Hematopoietic multipotent progenitor cell treated with erythropoietin and hydrocortisone succinate and interleukin-3 and kit ligand, for 15 days (in vitro differentiated cells): ENCODE measurements at places on chromosomes 5 and 9.
A peak's percentile ranks its signal among the peaks of the same experiment; 100 is the strongest.

DNA sequence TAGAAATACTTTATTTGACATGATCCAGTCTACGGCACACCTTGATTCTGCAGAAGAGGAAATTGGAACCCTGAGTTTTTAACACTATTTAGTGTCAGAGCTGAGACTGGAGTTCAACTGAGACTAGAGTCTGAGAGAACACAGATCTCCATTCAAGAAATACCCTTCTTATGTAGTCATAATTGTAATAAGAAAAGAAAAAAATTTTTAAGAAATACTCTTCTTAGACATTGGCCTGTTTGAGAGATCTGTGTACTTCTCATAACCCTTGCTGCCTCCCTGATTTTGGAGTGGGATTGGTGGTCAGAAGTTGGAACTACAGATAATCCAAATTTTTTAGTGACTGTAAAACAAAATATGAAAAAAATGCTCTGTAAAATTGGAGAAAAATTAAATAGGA, 253.4 kb downstream of the ARRDC3 start:
- DNase-seq = no peak

GRCh38 chr9:70352356-70352755, 62.1 kb downstream of the KLF9 start:
- DNase-seq = no peak

- no peak for DNase-seq
Measured at GRCh38 chr5:21623831-21624230, 1229.3 kb downstream of the CDH12 start.

DNA sequence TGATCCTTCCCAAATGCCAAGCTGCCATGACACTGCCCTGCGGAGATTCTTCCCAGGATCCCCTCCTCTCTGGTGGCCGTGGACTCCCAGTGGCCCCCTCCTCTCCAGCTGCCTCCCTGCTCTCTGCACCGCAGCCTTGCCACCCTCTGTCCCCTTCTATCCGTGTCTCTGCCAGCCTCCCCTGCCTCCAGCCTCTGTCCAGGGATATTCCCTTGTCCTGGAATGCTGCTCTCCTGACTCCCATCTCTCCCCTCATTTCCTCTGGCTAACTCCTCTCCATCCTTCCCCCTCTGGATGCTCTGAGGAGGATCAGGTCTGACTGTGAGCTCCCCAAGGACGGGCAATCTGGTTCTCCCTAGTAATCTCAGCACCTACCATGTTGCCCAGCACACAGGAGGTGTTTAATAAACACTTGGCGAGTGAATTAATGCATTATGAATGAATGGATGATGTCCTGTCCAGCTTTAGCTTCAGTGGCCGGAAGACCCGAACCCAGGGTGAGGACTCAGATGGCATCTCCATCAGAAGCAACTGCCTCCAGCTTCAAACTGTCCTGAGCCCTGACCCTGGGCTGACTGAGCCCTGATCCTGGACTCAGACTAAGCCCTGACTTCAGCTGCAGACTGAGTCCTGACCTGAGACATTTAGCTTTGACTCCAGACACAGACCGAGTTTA, 7.5 kb upstream of the CRB2 start:
- DNase-seq = no peak

GRCh38 chr5:95664204-95664786, 17.7 kb downstream of the RFESD start:
- DNase-seq = peak; percentile 76

- DNase-seq = no peak
Measured at GRCh38 chr5:135445306-135445985, 1.7 kb downstream of the DCANP1 start.

DNA sequence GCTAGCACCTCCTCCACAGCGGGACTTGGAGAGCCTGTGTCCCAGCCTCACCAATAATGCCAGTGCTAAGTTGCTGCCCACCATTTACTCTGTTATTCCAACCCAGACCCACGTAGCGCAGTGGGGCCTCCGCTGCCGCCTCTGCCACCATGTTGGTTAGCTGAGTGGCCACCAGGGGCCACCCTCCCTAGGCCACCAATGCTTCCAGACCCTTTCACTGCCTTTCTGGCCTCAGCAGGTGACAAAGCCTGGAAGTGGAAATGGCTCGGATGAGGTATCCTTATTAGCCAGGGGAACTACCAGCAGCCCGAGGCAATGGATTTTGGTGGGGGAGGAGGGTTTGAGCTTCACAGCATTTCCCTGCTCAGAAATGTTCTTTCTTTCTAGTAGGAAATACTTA, 110.1 kb downstream of the OSTF1 start:
- DNase-seq = no peak

DNA sequence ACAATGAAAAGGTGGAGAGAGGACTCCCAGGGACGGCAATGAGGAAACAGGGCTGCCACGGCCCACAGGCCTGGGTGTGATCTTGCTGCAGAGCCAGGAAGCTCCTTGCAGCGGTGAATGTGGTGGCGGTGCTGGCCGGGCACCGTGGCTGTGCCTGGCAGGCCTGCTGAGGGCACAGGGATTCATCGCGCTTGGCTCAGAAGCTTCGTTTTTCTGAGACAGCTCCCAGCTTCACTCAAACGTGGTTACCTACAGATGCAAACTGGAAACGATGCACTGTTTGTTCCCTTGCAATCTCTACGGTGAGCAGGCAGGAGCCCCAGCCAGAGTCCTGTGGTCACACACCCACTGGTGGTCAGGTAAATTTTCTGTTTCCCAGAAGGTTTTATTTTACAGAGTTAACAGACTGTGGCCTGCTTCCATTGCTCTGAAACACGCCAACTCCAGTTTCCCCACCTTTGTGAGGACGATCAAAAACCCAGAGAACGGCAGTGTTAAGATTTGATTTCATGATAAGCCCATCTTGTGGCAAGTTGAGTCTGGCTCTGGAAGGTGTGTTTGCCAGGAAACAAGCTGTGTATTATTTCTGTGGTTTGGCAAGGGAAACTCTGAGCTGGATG, 183.9 kb downstream of the AUH start:
- DNase-seq = no peak

DNA sequence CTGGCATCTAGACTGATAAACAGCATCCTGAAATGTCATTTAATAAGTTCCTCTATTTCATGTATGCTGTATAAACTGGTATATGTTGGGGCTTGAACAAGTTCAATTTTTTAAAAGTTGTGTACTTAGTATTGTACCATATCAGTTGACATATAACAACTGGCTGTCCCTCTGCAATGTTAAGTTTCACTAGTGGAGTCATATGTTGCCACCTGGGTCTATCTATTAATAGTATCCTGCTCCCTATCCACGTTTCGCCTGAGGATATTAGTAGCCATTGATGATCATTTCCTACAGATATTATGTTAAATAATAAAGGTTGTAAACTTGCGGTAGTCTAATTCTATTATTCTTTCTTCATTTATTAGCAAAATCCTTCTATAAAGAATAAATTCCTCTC, 177.6 kb downstream of the RFX3 start:
- no peak for DNase-seq

DNA sequence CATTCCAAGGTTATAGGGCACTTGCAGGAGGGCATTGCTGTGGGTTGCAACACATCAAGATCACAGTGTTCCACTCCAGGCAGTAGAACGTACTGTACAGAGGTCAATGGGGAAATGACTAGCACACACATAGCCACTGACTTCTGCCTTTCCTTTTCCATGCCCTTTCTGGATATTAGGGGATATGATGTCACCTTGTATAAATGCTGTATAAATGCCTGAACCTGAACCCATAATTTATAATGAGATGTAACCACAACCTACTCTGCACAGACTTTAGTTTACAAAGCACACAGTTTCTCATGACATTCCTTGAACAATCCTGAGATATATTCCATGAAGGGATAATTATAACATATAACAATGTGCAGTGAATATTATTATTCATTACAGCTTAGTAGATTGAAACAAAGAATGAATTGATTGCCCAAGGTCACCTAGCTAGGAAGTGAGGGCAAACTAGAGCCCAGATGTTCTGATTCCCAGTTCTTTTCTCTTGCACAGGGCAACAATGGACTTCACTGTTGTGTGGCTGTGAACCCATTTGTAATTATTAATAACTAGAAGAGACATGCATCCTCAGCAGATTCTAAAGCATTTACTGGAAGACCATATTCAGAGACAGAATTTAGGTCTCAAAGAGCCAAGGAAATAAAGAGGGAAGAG, 5.6 kb upstream of the ABLIM3 start:
- DNase-seq = no peak

GRCh38 chr5:98425640-98426039, 347.8 kb upstream of the RGMB start:
- no peak for DNase-seq

DNA sequence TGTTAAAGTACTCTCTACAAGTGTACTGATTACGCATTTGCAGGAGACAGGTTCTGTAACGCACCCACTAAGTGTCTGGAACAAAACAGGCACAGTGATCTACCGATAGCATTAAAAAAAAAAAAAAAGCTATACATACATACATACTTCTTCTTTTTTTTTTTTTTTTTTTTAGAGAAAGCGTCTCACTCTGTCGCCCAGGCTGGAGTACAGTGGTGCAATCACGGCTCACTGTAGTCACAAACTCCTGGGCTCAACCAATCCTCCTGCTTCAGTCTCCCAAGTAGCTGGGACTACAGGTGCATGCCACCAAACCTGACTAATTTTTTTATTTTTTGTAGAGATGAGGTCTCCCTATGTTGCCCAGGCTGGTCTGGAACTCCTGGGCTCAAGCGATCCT, 7.6 kb downstream of the KIF24 start:
- no peak for DNase-seq

DNA sequence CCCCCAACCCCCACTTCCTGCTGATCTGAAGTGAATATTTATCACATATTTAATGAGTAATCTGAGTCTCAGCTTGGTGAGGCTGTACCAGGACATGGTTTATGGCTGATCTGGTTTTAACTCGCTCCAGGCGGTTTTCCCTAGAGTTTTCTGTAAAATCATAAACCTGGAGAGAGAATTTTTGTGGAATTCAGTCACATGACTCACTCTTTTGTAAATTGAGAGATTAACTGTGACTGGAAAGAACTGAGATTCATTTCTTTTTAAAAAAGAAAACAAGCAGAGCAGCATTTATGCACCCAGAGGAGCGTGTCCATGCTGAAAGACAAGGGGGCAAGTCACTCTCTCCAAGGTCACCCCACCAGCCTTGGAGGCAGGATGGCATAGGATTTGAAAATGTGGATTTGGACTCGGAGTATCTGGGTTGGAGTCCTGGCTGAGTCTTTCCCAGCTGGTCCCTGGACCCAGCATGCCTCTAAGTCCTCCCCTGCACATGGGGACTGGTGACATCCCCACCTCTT, 81.8 kb downstream of the ZNF618 start:
- no peak for DNase-seq

DNA sequence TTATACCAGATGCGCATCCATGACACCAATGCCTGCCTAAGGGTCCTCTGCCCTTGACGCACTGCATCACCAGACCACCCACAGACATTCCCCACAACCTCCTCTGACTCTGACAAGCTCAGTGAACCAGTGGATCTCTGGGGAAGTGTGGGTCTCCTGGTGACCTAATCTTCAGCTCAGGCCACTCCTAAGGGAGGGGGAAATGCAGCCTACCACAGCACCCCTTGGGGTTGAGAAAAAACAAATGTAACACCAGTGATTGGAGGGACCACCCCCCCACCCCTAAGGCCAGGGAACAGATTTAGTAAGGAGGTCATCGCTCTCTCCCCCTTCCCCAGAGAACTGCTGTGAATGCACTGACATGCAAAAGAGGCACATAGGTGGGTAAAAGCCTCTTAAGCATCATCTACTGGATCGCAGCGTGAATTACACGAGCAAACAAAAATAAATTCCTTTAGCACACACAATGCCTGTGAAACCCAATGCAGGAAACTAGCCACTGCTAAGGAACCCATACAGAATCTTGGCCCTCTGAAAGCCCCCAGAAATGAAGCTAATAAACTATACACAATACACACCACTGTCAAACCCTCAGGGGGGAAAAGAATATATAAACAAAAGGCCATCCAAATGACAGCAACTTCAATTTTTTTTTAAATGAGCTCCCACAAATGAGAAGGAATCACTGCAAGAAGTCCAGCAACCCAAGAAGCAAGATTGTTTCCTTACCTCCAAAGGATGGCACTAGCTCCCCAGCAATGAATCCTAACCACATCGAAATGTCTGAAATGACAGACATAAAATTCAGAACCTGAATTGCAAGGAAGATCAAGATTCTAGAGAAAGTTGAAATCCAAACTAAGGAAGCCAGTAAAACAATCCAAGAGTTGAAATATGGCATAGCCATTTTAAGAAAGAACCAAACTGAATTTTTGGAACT, 513.7 kb upstream of the PTGER4 start:
- no peak for DNase-seq

DNA sequence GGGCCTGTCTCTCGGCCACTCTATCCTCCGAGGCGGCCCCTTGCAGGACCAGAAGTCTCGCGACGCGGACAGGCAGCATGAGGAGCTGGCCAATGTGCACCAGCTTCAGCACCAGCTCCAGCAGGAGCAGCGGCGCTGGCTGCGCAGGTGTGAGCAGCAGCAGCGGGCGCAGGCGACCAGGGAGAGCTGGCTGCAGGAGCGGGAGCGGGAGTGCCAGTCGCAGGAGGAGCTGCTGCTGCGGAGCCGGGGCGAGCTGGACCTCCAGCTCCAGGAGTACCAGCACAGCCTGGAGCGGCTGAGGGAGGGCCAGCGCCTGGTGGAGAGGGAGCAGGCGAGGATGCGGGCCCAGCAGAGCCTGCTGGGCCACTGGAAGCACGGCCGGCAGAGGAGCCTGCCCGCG, 283.5 kb downstream of the ARHGEF28 start:
- DNase-seq = no peak

- no peak for DNase-seq
Measured at GRCh38 chr5:172638209-172638768, 2.8 kb upstream of the NEURL1B start.

DNA sequence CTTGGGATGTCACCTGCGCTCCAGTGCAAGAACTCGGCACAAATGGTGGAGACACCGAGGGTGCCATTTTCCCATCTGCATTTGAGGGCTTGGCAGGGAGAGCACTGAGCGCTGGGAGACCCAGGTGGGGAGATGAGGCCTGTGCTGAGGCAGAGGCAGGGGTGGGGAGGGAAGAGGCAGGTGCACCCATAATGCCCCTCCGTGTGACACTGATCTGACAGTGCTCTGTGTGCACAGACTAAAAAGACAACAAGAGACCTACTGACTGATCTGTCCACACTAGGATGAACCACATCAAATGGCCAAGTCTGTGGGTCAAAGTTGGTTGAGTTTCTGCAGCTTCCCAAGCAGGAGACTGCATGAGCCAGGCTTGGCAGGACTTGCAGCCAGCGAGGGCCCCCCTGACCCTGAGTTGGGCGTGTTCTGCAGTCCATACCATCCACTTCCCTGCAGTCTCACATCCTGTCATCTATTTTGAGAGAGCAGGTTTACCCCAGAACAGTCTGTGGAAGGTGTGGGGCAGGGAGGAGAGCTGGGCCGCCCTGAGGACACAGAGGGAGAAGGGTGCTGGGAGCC, 41.9 kb downstream of the NEK6 start:
- no peak for DNase-seq
